ENCODE measurements at places on chromosomes 2 and 18.

GRCh38 chr2:84132370-84132769, 326.7 kb downstream of the SUCLG1 start:
- DNase-seq = no peak

- no peak for DNase-seq
These were observed 422.2 kb upstream of the MC4R start for GRCh38 chr18:60794802-60795201.

DNA sequence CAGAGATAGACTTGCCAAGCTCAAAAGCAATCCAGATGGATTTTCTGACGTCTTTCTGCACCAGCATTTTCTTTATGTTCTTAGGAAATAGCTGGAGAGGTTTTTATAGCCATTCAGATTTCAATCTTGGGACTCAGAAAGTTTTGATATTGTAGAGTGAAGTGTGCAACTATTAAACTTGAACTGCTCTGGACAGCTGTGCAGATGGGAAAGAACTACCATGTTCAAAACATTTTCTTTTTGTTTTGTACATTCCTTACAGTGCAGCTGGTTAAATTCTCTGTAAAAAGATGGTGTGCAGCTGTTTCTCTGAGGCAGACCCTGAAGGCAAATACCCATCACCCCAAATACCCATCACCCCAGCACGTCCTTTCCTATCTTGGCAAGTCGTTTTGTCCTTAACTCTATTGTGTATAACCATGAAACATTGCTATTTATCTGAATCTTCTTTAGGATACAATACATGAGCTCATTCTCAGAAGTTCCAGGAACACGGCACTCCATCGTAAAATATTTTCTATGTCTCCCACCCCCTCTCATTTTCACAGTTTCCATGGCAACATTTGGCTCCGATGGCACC, 38.8 kb downstream of the AQP4 start:
- DNase-seq = no peak

DNA sequence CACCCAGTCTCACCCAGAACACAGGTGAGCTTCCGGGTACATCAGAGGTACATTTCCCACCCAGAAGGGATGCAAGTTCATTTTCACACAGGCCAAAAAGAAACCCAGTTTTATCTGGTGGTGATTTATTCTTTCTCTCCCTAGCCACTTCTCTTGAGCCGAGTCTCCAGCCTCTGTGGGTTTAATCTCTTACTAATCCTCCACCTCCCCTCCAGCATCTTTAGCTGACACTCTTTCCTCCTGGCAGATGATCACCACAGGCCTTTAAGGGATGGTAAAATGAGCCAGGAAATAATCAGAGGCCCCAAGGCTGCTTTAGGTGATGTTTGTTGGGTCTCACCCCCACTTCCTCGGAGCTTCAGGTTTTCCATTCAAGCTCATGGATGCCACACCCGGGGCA, 145.7 kb upstream of the DLX2 start:
- no peak for DNase-seq

GRCh38 chr2:173955004-173955403, 10.2 kb downstream of the SP3 start:
- no peak for DNase-seq

DNA sequence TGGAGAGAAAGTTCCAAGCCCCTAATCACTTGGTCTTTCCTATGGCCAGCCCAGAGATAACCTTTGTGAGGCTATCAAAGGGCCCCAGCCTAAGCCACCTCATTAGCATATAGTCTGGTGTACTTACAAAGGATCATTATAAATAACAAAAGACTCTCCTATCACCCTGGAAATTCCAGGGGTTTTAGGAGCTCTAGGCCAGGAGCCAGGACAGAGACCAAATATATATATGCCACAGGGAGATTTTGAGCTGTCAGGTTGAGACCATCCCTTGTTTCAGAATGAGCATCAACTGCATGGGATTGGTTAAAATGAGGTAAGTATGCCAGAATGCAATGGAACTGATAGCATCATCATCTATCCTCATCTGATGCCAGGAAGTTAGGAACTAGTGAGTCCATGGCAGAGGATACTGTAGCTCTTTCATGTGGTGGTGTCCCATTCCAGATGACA, 32.1 kb upstream of the CHRNA1 start:
- DNase-seq = no peak

Data from DMS79 treated with DMSO at 0.1 percent for 48 hours (cell line).